Activated T-cell treated with anti-CD3 and anti-CD28 coated beads for 4 hours (primary cell): ENCODE measurements at places on chromosomes 2 and 18.

DNA sequence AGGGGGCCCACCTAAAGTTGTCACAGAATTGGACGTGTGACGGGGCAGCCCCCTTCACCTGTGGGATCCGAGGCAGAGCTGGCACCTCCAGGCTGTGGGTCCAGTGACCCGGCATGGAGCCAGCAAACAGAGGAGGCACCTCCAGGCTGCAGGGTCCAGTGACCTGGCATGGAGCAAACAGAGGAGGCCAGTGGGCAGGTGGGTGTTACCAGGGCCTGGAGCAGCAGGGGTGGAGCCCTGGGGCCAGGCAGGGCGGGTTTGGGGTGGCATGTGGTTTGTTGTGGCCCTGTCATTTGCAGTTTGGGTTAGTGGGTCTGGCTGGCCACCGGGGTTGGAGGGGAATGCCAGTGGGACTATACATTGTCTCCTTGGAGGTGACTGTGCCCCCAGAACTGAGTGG is 68.2 kb downstream of the HPCAL1 start:
- DNase-seq, result no peak

- no peak for DNase-seq
These were observed 206.9 kb downstream of the BCL2 start for GRCh38 chr18:63112706-63113105.

DNA sequence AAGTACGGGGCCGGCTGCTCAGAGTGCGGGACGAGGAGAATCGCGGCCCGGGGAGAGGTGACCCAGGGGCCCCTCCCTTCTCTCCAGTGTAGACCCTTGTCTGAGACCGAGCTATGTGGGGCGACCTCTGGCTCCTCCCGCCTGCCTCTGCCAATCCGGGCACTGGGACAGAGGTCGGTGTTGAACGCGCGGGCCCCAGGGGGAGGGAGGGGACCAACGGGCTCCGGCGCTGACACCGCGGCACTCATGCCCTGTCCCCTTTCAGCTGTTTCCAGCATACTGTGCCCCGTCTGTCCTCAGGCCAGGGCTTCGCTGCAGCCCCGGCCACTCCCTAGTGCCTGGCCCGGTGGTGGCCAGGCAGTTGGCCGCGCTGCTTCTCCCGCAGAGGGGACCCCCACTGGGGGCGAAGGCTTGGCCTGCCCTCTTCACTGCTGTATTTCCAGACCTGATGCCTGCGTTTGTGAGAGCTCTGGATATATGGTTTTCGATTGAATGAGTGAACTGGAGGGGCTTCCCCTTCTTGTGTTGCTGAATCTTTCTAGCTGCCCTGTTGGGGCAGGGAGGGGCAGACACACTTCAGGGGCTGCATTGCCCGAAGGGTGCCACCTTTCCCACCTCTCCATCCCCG is 809 bp downstream of the DBI start:
- no peak for DNase-seq

GRCh38 chr2:142938240-142938639 is 60.8 kb downstream of the KYNU start:
- no peak for DNase-seq

GRCh38 chr18:8247700-8248099 is 361.5 kb upstream of the RAB12 start:
- no peak for DNase-seq

DNA sequence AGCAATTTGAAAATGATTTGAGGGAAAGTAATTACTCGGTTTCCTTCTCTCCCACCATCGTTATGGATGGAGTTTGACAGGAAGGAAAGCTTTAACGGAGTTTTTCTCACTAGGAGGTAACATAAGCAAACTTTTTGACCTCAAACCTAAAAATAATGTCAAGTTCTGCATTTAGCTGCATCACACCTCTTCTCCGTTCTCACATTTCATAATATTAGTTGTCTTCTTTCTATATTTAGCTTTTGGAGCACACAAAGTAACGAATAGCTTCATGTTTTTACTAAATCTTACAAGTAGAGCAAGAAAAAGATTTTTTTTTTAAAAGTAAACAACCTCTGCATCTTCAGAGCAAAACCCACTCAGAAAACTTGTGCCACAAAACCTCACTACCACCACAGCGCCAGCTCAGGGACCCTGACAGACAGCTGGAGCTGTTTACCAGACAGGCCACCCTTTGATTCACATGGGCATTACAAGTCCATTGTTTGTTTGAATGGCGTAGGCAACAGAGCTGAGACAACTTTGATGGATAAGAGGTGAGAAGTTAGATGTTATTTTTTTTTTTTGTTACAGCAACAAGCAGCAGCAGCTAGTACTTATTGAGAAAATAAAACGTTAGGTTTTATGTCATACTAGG is 21.9 kb upstream of the ICOS start:
- DNase-seq, result no peak

DNA sequence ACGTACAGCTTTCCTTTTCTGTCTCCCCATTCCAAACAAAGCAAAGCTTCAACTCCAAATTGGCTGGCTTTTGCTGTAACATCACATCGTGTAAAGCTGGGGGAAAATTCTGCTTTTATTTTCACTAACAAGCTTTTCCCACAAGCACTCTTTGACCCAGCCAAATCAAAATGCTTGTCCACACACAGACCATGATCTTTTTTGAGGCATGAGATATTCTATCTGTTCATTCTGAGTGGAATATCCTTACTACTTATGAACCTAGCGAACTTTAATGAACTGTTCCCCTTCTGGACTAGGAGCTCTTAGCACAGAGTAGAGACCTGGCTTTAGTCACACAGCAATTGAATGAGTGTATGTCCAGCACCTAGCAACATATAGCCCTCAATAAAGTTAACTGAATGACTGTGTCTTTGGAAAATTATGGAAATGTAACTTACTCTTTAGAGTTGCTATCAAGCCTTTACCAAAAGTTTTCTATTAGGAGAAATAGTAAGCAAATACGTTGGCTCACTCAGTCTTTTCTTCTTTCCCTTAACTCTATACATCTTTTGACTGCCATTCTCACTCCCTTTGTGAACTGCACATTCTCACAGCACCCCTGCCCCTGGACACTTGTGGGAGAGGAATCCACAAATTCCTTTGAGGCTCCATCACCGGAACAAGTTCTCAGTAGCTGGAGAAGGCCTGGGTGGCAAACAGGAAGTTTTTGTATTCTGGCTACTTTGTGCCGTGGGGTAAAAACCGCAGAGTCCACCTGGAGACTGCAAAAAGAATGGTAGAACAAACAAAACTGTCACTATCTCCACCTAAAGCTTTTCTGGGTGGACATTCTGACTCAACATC is 1.3 kb upstream of the UBE2E3 start:
- DNase-seq, result no peak
